ENCODE measurements at places on chromosomes 7 and 10. TPM values are rescaled to one million over a fixed set of nuclear protein-coding genes. Genes with fewer than 3 reads are reported as not detected.
A peak's percentile ranks its signal among the peaks of the same experiment; 100 is the strongest.

NPY gene
- not detected for total RNA-seq

DNA sequence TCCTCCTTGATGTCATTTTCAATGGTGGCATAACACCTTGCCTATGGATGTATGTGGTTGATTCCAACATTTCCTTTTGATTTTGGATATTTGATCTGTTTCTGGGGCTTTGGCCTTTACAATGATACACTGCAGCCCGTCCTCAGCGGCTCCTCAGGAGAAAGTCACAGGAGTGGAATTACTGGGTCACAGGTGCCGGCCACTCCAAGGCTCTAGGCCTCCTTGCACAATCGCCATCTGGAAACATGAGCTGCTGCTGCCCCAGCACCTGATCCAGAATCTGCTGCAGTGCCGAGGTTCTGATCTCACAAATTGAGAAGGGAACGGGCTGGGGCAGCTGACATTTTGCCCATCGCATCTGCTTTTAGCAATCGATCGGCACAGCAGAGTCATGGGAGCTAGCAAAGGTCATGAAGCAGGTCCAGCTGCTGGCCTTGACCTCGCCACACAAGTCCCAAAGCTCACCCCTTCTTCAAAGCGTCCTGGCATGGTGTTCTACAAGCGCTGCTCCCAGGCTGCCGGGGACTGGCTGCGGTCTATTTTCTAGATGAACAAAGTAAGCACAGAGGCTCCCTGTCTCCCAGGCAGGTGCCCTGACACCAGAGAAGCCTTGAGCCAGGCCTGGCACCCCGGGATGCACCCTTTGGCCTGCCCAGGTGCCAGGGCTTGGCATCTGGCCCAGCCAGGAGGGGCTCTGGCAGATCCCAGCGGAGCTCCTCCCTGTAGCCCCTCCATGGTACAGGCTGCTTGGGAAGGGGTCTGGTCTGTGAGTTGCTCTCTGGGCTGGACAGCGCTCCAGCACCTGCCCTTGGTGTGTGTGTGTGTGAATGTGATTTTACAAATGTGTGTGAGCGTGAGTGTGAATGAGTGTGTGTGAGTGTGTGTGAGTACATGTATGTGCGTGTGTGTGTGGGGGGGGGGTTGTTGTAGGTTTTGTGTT lies 201.8 kb downstream of the GLRX3 start:
- no peaks in the 10 kb centered on the region for H3K4me1 ChIP-seq
- DNase-seq, result no peak
- H3K4me3 ChIP-seq, result no peak overlapping the region
- H3K27ac ChIP-seq, result no peak overlapping the region
- no peaks in the 10 kb centered on the region for H3K27me3 ChIP-seq

DNA sequence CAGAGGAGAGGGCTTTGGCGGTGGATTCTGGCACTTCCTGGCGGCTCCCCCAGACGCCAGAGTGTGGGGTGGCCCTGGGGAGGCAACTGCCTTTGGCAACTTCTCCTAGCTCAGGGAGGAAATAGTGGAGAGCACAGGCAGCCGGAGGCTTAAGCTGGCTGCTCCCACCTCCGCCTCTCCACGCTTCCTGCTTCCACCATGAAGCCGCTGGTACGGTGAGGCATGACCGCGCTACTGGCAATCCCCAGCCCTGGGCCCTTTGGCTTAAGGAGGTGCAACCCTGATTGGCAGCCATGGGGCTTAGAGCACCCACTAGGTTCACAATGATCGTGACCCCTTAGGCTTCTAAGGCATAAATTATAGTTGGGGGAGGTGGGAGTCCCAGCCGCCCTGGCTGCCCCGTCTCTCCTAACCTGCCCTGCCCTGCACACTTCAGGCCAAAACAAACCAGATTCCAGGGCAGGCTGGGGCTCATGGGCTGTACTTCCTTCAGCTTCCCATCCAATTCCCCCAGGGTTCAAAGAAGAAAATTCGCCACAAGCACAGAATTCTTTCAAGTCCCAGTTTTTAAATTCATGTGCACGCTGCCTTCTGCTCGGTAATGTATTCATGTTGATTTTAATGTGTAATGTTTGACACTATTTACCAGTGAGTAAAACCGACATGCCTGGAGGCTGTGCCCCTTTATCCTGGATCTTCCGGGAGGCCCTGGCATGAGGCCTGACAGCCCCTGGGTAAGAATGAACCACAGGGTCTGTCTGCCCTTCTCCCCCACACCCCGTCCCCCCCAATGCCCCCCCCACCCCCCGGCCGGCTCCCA lies 90.7 kb upstream of the LRRC4 start:
- H3K36me3 ChIP-seq, result peaks cover 1% of the 10 kb centered on the region
- H3K4me1 ChIP-seq, result no peaks in the 10 kb centered on the region
- no peak overlapping the region for H3K27ac ChIP-seq
- no peak overlapping the region for H3K4me3 ChIP-seq
- H3K27me3 ChIP-seq, result peaks cover 19% of the 10 kb centered on the region

GRCh38 chr10:71397296-71398212 lies 834 bp downstream of the CDH23 start:
- DNase-seq, result no peak
- H3K27me3 ChIP-seq, result peaks cover 73% of the 10 kb centered on the region
- H3K36me3 ChIP-seq, result no peaks in the 10 kb centered on the region
- peaks cover 6% of the 10 kb centered on the region for H3K4me1 ChIP-seq

SP8 gene
- total RNA-seq, result not detected

DNA sequence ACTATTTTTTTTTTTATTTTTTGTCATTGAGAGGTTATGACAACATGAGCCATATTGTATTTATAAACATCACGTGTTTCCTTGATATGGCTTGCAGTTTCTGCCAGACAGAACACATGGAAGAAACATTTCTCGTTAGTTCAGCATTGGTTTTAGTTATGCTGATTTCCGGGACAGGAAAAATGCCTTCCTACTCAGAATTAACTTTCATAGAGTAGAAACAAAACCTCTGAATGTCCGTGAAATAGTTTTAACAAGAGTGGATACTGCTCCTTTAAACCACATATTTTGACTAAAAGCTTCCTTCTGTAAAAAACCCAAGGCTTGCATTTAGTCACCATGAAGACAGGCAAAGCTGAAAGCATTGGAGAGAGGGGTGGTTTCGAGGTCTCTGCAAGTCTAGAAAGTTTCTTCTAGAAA lies 240.4 kb downstream of the KIAA1217 start:
- no peaks in the 10 kb centered on the region for H3K36me3 ChIP-seq
- peak overlapping the region; percentile 33 for H3K27ac ChIP-seq
- H3K4me1 ChIP-seq, result peaks cover 45% of the 10 kb centered on the region
- no peaks in the 10 kb centered on the region for H3K27me3 ChIP-seq
- peak overlapping the region; percentile 29 for H3K4me3 ChIP-seq
- DNase-seq, result no peak

- H3K27me3 ChIP-seq, result peaks cover 14% of the 10 kb centered on the region
- no peaks in the 10 kb centered on the region for H3K36me3 ChIP-seq
- no peak for DNase-seq
These were observed 69.7 kb upstream of the ZNF804B start for GRCh38 chr7:88689821-88690220.

DNA sequence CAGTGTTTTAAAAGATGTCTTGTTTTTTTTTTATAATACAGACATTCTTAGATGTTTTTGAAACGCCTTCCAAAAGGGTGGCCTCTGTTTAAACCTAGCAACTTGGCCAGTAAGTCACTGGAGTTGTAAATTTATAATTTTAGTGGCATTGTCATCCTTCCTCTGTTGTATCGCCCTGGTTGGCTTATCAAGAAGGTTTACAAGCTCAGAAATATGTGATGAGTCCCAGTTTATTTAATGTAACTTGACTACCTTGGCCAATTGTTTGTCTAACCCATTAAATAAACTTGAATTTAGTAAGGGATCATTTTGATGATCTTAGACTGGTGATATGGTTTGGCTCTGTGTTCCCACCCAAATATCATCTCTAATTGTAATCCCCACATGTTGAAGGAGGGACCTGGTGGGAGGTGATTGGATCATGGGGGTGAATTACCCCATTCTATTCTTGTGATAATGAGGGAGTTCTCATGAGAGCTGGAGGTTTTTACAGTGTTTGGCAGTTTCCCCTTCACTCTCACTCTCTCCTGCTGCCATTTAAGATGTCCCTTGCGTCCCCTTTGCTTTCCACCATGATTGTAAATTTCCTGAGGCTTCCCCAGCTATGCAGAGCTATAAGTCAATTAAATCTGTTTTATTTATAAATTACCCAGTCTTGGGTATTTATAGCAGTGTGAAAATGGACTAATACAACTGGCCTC lies 13.4 kb upstream of the NT5C3A start:
- no peaks in the 10 kb centered on the region for H3K36me3 ChIP-seq
- H3K4me3 ChIP-seq, result no peak overlapping the region
- peaks cover 15% of the 10 kb centered on the region for H3K4me1 ChIP-seq
- no peak for DNase-seq
- H3K27ac ChIP-seq, result no peak overlapping the region

DNA sequence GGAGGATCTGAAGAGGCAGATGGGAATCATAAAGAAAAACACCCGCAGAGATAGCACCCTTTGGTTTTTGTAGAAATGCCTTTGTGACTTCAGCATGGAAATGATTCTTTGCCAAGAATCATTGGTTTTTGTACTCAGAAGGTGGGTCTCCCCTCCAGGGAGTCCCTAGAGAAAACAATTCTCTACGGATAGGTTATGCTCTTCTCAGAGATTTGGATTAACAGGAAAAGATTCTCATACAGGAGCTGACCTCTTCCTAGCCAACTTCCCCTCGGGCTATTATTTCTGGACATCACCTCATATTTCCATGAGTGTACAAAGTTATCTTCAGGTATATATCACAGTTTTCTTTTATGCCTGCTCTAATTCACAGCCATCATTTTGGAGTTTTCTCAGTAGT lies 274.2 kb upstream of the HABP2 start:
- no peak for DNase-seq
- H3K4me3 ChIP-seq, result no peak overlapping the region
- H3K27ac ChIP-seq, result no peak overlapping the region
- no peaks in the 10 kb centered on the region for H3K27me3 ChIP-seq
- H3K4me1 ChIP-seq, result peaks cover 23% of the 10 kb centered on the region

GRCh38 chr7:66845379-66846095 lies 75.5 kb upstream of the TMEM248 start:
- peak overlapping the region; percentile 99 for H3K27ac ChIP-seq
- H3K4me3 ChIP-seq, result peak overlapping the region; percentile 90
- no peaks in the 10 kb centered on the region for H3K36me3 ChIP-seq
- peaks cover 30% of the 10 kb centered on the region for H3K4me1 ChIP-seq
- no peak for DNase-seq
- no peaks in the 10 kb centered on the region for H3K27me3 ChIP-seq

MYL7 gene
- not detected for total RNA-seq

DNA sequence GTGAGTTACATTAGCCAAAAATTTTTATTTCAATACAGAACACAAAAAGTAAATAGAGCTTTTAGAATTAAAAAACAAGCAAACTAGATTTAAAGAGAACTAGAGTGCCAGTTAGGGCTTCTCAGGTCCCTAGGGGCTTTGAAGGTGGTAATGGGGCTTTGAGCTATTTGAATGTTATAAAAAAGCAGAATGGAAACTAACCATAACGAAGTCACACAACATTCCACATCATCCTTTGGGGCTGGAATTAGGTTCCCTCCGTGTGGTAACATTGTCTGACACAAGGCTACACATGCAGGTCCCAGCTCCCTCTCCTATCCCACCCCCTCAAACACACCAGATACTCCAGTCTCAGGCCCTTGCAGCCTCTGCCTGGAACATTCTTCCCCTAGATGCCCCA lies 15.3 kb downstream of the JAZF1 start:
- peaks cover 62% of the 10 kb centered on the region for H3K4me1 ChIP-seq
- H3K27me3 ChIP-seq, result no peaks in the 10 kb centered on the region

GRCh38 chr10:74088722-74089121 lies 61.9 kb downstream of the AP3M1 start:
- no peaks in the 10 kb centered on the region for H3K27me3 ChIP-seq
- H3K4me3 ChIP-seq, result no peak overlapping the region
- peak overlapping the region; percentile 19 for H3K27ac ChIP-seq
- H3K36me3 ChIP-seq, result peaks cover 31% of the 10 kb centered on the region
- no peak for DNase-seq

- H3K27me3 ChIP-seq, result peaks cover 3% of the 10 kb centered on the region
- H3K4me3 ChIP-seq, result no peak overlapping the region
- H3K36me3 ChIP-seq, result no peaks in the 10 kb centered on the region
- H3K4me1 ChIP-seq, result peaks cover 16% of the 10 kb centered on the region
These were observed 3.4 kb downstream of the PRKAG2 start for GRCh38 chr7:151873402-151873965.

DNA sequence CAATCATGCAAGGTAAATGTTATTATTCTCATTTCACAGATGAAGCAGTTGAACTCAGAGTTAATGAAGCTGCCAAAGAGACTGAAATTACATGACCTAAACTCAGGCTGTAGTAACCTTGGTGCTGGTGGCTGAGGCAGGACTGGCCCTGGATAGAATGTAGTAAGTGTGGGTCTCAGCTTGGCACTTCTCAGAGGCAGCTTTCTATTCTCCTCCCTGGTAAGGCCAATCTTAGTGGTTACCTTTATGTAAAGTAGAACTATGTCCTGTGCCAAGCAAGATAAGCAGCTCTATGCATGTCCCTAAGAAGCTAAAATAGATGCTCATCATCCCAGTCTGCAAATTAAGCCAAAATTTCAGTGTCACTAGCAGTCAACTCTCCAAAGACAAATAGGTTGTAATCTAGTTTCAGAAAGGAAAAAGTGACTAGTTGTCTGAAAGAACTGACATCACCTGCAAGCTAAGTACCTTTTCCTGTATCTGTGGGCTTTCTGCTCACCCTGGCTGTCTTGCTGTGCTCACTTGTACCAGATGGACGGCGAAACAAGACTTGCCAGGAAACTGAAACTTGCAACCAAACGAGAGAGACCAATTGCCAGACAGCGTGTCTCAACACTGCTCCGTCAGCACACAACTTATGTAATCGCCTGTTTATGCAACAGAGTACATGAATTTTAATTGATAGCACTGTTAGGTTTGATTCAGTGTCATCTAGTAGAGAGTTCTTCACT lies 43.7 kb downstream of the CH25H start:
- peaks cover 4% of the 10 kb centered on the region for H3K4me1 ChIP-seq
- no peak overlapping the region for H3K27ac ChIP-seq
- H3K36me3 ChIP-seq, result no peaks in the 10 kb centered on the region
- peaks cover 34% of the 10 kb centered on the region for H3K27me3 ChIP-seq
- H3K4me3 ChIP-seq, result no peak overlapping the region

REEP3 gene
- total RNA-seq, result 80.6 TPM

- no peak overlapping the region for H3K4me3 ChIP-seq
- no peaks in the 10 kb centered on the region for H3K27me3 ChIP-seq
- H3K27ac ChIP-seq, result no peak overlapping the region
- no peak for DNase-seq
- peaks cover 39% of the 10 kb centered on the region for H3K4me1 ChIP-seq
- H3K36me3 ChIP-seq, result peaks cover 15% of the 10 kb centered on the region
These were observed 4.0 kb downstream of the CYREN start for GRCh38 chr7:135166338-135166990.
